ENCODE measurements at places on chromosomes 12 and 14. TPM values are rescaled to one million over a fixed set of nuclear protein-coding genes. Genes with fewer than 3 reads are reported as not detected.

GRCh38 chr12:54431911-54432814 is 13.1 kb upstream of the ITGA5 start:
- peak; percentile 97 for DNase-seq

DNA sequence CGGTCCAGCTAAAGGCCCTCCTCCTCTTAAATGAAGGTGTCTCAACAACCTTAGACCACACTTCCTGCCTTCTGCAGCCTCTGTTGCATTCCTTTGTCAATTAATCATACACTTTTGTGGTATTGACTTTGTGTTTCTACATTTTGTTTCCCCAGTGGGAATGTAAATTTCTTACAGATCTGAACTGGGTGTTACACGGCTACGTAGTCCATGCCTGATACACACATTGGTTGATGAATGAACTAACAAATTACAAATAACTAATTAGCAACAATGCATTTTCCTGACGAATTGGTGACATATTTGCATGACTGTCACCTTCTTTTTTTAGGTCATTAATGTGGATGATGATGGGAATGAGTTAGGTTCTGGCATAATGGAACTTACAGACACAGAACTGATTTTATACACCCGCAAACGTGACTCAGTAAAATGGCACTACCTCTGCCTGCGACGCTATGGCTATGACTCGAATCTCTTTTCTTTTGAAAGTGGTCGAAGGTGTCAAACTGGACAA is 15.2 kb upstream of the CCT2 start:
- no peak for DNase-seq

DNA sequence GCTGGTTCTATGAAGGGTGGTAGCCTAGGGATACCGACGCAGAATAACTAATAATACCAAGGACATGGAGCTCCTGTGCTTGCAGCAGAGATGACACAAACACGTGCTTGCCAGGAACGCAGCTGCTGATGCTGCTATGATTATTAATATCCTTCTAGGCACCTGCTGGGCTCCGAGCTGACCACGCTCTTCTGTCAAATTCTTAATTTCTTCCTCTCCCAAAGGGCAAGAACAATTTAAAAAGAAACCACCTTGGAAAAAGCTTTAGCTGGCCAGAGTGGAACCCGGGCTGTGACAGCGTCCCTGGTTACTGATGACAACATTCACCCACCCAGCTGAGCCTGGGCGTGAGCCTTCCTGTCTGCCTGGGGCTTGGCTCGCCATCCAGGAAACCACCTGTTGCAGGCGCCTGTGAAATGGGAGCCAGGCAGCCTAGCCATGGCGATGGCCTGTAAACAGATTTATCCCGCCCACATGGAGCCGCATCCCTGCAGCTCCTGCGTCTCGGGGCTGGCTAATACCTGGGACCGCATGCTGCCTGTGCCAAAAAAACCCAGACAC is 28.8 kb downstream of the CLMN start:
- DNase-seq, result peak; percentile 76

DNA sequence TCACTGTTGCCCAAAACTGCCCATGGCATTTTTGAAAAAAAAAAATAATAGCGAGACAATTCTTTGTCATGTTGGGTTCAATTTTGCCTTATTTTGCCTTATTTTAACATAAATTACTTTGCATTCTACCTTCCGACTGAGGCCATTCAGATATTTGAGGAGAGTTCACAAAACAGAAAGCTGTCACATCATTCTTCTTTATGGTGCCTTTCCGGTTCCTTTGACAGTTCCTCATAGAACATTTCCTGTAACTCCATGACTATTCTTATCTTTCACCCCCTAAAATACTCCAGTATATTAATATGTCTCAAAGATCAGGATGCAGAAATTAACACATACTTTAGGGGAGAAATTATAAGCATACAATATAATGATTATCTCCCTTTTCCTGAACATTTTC is 476.7 kb downstream of the NOVA1 start:
- no peak for DNase-seq

GRCh38 chr14:86430853-86431252 is 900.9 kb downstream of the FLRT2 start:
- no peak for DNase-seq

- no peak for DNase-seq
These were observed 71.6 kb upstream of the STXBP6 start for GRCh38 chr14:25121337-25122129.

- DNase-seq, result no peak
These were observed 27.1 kb downstream of the DAD1 start for GRCh38 chr14:22561661-22562579.

GRCh38 chr14:72049462-72049861 is 117.2 kb downstream of the RGS6 start:
- no peak for DNase-seq

GRCh38 chr12:115233891-115234543 is 550.0 kb upstream of the TBX3 start:
- peak; percentile 88 for DNase-seq

DNA sequence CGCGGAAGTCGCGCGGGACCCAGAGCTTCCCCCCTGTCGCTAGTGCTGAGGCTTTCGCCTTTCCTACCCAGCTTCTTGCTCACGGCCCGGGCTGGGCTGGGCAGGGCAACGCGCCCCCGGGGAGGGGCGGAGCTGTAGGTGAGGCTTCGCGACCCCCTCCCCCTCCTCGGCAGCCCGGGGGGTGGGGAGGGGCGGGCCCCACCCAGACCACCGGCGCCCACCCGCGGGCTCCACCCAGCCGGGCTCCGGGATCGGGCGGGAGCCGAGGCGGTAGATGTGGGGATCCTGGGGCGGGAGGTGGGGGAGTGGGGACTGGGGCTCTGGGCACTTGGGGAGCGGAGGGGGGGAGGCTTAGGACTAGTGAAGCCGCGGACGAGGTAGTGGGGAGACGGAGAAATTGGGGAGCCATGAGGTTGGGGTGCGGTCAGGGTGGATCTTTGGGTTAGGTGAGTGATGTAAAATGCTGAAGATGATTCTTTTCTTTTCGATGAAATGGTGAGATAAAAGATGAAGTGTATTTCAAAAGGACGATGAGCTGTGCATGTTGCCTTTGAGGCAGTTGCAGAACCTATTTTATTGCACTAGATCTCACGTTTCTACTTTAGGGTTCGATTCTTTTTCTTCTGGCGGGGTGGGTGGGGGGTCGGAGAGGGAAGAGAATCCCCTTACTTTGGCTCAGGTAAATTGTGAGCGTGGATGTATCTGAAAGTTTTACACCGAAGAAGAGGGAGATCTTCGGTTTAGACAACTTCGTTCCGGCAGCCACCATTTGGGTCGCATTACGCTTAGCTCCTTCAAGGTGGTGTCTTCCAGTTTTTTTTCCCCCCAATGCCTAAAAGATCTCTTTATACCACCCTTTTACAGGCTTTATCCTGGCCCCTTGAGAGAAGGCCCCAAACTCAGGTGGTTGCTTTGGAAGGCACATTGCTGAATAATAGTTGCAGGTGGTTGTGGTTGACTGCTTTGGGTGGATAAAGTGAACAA is 619 bp downstream of the ERC1 start:
- peak; percentile 70 for DNase-seq

DNA sequence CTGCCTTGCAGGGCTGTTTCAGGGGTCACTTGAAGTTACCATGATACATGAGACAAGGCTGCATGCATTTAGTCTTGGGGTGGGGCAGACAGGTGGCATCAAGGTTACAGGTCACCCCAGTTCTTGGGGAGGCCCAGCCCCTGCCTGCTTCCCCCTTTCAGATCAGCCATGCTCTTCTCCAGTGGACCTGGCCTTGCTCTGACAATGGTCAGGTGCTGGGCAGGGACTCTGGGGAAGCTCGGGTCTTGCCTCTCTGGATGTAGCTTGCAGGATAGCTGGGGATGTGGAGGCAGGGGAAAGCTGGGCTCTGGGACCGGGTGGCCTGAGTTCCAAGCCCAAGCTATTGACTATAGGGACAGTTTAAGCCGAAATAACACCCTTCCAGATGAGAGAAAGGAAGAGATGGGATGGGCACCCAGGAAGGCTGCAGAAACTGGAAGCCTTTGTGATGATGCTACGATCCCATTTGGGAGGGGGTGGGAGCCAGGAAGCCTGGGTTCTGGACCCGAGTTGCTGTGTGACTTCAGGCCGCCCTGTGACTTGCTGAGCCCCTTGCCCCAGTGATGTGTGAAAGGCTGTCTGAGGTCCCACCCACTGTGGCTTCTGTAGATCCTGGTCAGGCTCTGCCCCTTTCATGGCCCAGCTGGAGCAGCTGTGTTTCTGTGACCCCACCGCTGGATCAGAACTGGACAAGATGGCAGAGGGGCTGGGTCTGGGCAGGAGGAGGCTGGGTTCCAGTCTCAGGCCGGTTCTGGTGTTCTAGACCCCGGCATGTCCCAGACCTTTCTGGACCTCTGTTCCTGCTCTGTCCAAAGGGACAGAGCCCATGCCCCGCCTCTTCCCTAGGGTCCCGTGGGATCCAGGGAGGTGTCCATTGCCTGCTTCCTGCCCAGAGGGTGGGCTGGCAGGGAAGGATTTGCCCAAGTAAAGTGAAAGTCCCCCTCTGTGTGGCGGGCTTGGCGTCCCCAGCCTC is 2.1 kb downstream of the TNFAIP2 start:
- DNase-seq, result no peak

- DNase-seq, result no peak
These were observed 55.6 kb downstream of the TECPR2 start for GRCh38 chr14:102418169-102418852.

DNA sequence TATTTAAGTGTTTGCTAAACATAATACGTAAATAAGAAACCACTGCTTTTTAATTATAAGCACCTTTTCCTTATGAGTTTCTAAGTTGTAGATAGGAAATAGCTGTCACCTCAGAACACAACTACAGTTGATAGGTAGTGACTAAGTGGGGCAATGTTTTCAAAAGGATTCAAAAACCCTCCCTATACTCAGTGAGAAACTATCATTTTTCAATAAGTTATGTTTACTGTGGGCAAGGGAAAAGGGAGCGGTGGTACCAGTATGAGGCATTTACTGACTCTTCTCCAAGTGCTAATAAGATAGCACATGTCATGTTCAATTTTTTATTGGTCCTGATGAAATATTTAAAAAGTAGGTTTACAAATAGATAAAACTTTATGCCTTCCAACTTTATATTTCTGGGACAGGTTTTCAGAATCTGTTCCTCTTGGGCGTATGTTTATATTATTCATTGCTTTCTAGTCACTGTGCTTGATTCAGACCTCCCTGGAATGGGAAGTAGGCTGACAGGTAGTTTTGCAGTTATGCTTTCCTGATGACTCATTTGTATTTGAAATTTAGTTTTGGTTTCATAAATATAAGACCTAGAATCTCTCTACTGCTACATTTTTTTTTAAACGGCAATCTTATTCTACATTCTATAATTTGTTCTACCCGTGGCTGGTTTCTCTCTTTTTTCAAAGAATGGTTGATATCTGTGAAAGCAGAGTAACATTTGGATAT is 153.1 kb downstream of the TMEM117 start:
- no peak for DNase-seq

The FAM90A1 gene
- 0.40 TPM for total RNA-seq

The GLIPR1L1 gene
- not detected for total RNA-seq

The PRB2 gene
- total RNA-seq, result not detected

The USP5 gene
- 246 TPM for total RNA-seq

The AICDA gene
- not detected for total RNA-seq

The RIPK3 gene
- total RNA-seq, result not detected

The SPSB2 gene
- 33.8 TPM for total RNA-seq

The REP15 gene
- 0.68 TPM for total RNA-seq

Measured in endodermal cell (in vitro differentiated cells).